ENCODE measurements at places on chromosomes 2 and 18.

GRCh38 chr18:63553081-63553480 lies 10.9 kb downstream of the SERPINB12 start:
- no peak for DNase-seq

DNA sequence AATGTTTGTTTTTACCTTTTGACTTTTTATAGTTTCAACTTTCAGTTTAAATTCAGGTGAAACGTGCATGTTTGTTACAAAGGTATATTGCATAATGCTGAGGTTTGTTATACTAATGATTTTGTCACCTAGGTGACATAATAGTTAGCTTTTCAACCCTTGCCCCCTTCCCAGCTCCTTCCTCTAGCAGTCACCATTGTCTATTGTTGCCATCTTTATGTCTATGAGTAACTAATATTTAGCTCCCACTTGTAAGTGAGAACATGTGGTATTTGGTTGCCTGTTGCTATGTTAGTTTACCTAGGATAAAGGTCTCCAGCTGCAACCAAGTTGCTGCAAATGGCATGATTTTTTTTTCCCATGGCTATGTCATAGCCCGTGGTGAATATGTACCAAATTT lies 322.3 kb upstream of the SETBP1 start:
- no peak for DNase-seq

- DNase-seq, result no peak
Measured at GRCh38 chr2:152367547-152368390, 32.8 kb downstream of the FMNL2 start.

GRCh38 chr2:122166820-122167219 lies 411.4 kb downstream of the TSN start:
- DNase-seq, result no peak

- no peak for DNase-seq
Measured at GRCh38 chr18:23757437-23757733, 68.1 kb downstream of the LAMA3 start.

- DNase-seq, result no peak
Measured at GRCh38 chr2:150626934-150627411, 139.5 kb upstream of the RND3 start.

DNA sequence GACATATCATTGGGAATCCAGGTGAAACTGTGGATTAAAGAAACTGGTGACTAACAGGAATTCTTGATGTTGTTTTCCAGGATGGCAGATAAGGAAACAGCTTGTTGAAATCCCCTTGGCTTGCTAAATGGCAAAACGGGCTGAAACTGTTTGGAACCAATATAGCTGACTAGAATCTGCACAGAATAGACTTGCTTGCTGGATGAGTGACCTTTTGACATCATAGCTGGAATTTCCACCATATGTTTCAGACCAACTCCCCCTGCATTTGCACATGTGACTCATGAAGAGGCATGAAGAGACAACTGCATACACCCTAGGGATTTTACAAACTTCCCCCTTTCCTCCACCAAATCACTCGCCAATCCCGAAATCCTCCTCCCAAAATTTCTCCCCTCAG lies 87.7 kb upstream of the LYPD1 start:
- DNase-seq, result no peak

GRCh38 chr2:100470182-100470581 lies at the start of gene NMS:
Gene NMS, plus strand, starts transcription at chr2:100470482. Its CDS starts 7 bp downstream, at chr2:100470489.
- no peak for DNase-seq

Measured in activated naive CD4-positive, alpha-beta T cell treated with anti-CD3 and anti-CD28 coated beads, Interleukin-2, amount 10 ng/mL, durations not matched to agents 7 days and 5 days (primary cell).